GM12865 (cell line): ENCODE measurements at places on chromosomes 5 and 9.

DNA sequence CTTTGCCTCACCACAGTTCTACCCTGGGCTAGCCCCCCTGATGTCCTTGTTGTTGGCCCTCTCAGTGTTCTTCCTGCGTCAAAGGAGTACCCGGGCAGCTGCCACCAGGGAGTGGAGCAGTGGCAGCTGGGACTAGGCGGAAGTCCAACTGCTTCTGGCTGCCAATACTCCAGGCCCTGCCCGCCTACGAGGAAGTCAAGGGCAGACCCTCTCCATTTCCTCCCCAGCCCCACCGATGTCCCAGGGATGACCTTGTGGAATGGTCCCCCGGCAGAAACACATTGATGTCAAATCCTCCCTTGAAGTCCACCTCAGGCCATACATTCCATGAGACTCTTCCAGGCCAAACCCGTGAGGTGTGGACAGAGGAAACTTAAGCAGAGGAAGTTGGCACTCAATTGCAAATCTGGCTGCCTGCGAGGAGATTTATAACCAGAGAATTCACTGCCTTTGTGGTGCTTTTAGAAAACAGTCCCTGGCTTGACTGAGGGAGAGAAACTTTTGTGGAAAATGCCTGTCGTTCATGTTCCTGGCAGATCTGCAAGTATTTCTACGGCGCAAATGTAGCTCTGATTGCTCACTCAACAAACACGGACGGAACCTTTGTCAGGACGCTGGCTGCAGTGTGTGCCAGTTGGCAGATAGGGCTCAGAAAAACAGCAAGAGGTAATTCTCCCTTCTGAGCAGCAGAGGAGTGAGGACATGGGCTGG lies 339.7 kb downstream of the RAB3C start:
- DNase-seq, result no peak

GRCh38 chr5:81838307-81838906 lies 87.5 kb upstream of the SSBP2 start:
- DNase-seq, result peak; percentile 67

GRCh38 chr9:37146410-37146809 lies 26.0 kb downstream of the ZCCHC7 start:
- peak; percentile 55 for DNase-seq

GRCh38 chr5:106474066-106474465 lies 1196.7 kb downstream of the EFNA5 start:
- no peak for DNase-seq

GRCh38 chr9:112366591-112366990 lies 13.3 kb upstream of the HSDL2 start:
- DNase-seq, result peak; percentile 38

GRCh38 chr5:154162539-154163151 lies 27.9 kb upstream of the GALNT10 start:
- DNase-seq, result no peak

DNA sequence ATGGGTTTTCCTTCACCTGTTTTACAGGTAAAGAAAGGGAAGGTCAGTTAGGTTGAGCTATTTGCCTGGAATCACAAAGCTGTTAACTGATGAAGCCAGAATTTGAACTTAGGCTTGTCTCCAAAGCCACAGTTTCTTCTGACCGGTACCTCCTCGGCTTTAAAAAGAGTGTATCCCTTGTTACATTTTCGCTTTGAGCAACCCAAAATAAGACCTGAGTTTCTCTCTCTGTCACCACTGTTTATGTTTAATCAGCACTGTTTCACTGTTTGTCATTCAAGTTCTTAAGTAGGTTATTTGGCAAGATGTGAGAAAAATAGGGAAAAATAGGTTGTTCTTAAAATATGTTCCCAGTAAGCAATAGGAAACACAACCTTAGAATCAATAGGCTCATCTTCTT lies 84.6 kb downstream of the VCAN start:
- DNase-seq, result peak; percentile 24

DNA sequence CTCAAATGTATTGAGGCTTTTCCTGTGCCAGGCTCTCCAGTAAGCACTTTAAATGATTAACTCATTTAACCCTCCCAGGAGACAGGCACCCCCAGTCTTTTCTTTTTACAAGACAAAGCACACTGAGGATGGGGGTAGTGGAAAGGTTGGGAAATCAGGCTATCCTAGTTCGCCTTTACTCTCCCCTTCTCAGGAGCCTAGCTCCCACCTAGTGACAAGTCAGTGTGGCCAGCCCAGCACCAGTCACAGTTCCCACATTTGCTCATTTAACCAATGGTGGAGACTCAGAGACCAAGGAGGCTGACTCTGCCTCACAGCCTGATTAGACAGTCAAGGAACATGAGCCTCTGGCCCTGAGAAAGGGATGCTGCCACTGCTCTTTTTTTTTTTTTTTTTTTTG lies 3.5 kb downstream of the ALDH7A1 start:
- DNase-seq, result no peak

DNA sequence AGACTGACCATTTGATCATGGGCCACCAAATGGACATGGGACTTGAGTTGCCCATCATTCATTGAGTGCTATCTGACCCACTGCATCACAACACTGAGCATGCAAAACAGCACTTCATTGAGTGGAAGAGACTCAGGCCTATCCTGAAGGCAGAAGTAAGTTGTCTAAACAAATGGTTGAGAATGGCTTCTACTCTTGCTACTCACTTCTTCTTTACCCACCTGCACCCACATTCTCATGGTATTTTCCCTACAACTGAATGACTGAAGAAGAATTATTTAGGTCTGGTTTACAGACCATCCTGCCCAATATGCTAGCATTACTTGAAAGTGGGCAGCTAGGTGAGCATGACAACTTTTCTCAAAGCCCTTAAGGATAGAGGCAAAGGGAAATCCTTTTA lies 41.0 kb upstream of the PIP5K1B start:
- no peak for DNase-seq

- DNase-seq, result no peak
Measured at GRCh38 chr5:142167458-142167857, 58.9 kb downstream of the NDFIP1 start.

DNA sequence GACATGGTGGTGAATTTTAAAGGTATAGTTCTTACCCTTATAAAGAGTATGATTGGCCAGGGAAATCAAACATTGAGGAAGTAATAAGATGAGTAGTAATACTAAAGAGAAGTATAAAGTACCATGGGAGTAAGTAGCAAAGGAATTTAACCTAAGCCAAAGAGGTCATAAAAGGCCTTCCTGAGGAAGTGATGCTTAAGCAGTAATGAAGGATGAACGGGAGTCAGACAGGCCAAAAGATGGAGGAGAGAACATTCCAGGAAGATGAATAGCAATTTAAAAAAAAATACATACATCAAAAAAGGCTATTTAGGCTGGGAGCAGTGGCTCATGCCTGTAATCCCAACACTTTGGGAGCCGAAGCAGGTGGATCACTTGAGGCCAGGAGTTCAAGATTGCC lies 29.0 kb downstream of the KLHL3 start:
- no peak for DNase-seq

DNA sequence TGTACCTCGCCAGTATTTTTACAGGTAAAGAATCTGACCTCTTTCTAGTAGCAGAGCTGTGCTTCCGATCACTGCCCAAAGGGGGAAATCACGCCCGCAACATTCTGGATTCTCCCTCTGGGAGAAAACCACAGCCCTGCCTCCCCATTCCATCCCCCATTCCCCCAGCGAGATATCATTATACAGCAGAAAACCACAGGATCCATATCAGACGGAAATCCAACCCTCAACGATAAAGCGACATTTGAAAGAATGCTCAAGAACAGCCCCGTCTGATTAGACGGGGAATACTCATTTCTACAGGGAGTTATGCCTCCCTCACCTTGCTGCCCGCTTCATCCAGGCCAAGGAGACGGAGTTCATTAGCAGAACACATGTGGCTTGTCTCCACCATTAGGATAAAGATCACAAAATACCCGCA lies 172.8 kb downstream of the COL23A1 start:
- no peak for DNase-seq

DNA sequence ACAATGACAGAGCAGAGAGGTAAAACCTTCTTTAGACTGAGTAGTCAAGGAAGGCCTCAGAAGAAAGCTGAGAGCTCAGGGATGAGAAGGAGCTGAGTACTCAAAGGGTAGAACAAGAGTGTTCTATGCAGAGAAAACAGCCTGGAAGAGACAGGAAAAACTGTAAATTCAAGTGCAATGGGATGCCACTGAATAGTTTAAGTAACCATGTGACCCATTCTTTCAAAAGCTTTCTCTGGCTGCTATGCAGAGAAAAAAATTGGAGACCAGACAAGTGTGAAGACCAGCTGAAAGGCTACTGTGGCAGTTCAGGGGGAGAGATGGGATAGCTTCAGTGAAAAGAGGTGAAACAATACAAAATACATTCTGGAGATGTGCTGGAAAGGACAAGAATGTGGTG lies 61.3 kb upstream of the RNF38 start:
- no peak for DNase-seq

- DNase-seq, result no peak
Measured at GRCh38 chr5:121698690-121699089, 153.0 kb upstream of the FTMT start.

- no peak for DNase-seq
Measured at GRCh38 chr5:157327771-157328170, 61.8 kb downstream of the CYFIP2 start.

- DNase-seq, result peak; percentile 26
Measured at GRCh38 chr5:94544031-94544650, 74.3 kb downstream of the KIAA0825 start.

GRCh38 chr5:67004730-67005350 lies 191.8 kb downstream of the CD180 start:
- DNase-seq, result no peak

GRCh38 chr9:89541798-89542197 lies 43.9 kb upstream of the SEMA4D start:
- DNase-seq, result peak; percentile 34

DNA sequence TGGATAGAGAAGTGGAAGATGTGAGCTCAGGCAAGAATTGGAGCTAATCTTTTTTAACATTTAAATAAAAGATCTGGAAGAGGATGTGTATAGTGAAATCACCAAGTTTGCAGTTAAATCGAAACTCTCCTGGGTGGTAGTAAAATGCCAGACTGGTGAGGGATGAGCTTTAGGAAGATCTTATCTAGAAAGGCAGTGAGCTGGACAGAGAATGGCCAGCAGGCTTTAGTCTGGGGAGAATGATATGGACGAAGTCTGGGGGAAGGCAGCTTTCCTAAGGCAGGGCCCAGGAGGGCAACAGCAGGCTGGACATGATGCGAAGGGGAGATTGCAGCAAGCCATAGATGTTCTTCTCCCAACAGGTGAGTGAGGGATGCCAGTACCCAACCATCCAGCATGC lies 25.6 kb downstream of the UNC5A start:
- no peak for DNase-seq

DNA sequence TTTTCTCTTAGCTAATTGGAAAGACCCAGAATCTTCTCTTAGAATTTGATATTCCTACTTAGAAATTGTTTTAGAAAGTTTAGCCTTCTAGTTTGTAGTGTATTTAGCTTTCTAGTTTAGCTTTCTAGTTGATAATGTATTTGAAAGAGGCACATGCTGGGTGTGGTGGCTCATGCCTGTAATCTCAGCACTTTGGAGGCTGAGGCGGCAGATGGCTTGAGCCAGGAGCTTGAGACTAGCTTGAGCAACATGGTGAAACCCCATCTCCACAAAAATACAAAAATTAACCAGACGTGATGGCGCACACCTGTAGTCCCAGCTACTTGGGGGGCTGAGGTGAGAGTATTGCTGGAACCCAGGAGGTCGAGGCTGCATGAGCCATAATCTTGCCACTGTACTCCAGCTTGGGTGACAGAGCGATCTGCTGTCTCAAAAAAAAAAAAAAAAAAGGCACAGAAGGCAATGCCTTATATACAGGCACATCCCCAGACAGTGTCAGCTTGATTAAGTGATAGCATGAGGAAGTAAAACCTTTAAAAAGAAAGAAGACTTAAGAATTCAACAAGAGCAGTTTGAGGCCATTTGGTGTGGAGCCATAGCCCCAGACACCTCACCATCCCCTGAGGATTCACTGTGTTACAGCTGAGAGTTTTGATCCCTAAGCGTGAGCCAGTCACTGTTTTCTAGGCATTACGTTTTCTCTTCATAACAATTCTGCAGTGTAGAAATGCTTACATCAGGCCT lies 34.6 kb downstream of the ZSWIM6 start:
- no peak for DNase-seq

DNA sequence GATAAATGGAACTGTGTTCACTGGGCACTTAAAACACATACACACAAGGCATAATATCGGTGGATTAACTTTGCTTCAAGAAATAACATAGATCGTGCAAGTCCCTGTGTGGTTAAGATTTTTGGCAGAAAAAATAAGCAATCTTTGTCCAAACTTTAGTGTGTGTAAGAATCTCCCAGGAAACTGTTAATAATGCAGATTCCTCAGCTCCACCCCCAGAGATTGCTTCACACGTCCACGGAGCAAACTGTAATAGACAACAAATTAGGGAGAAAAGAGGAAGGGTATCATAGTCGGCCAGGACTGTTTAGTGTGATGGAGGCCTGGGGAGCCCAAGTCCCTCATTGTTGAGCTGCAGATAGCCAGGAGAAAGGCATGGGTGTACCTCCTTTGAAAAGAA lies 84.8 kb downstream of the PJA2 start:
- DNase-seq, result no peak

- no peak for DNase-seq
Measured at GRCh38 chr9:7834531-7834930, 35.0 kb upstream of the DMAC1 start.

DNA sequence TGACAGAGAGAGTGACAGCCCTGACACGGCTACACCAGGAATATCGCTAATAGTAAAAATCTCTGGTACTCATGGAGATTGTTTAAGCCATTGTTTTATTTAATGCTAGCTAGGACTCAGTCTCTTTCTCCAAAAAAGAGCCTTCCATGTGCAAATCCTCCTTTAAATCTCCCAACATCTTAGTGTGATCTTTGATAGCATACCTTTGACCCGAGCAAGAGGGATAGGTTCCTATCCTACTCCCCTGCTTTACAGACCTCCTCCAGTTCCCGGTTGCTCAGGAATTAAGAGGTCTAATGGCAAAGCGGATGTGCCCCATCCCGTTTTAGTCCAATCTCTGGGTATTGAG lies 663 bp upstream of the FRMD3 start:
- DNase-seq, result no peak

- no peak for DNase-seq
Measured at GRCh38 chr5:123778641-123779040, 266.7 kb downstream of the CSNK1G3 start.

DNA sequence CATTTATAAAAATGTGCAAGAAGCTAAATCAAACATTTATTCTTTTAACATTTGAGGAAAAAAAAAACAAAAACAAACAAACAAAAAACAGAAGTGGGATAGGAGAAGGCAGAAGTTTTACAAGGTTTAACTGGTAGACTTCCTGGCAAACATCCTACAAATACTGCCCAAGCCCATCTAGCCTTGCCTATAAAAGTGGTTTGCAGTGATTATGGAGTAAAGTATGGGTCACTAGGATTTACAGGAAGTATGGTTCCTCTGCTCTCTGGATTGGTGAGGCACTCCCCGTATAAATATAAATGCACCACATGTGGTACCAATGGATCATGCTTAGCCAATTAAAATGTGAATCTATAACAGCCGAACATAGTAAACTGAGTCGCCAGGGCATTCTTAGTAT lies 291.9 kb downstream of the EDIL3 start:
- DNase-seq, result no peak
